ENCODE measurements at places on chromosomes 5 and 9.

- no peak for DNase-seq
These were observed 77.1 kb downstream of the GOLPH3 start for GRCh38 chr5:32096891-32097595.

DNA sequence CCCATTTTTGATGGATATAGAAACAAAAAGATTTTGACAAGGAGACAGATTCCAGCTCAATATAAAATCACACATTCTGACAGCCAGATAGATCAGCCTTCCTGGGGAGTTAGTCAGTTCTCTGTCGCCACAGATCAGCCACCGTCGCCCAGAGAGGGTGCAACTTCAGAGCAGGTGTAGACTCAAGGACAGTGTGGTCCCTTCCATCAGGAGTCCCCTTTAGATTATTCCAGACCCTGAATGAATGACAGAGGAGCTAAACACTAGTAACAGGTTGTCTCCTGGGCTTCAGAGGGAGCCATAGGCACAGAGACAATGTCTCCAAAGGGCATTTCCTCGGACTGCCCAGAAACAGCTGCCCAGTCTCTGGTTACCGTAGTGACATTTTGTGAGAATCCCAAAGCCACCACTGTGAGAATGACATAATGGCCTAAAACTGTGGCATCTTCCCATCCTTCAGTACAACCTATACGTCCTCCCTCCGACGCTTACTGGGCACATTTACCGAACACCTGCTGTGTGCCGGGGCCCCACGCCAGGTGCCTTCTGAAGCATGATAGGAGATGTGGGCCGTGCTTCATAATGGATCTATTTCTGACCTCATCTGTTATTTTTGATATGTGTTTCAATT, 47.4 kb upstream of the SLC2A8 start:
- no peak for DNase-seq

- no peak for DNase-seq
These were observed 1809.2 kb upstream of the ACO1 start for GRCh38 chr9:30575218-30575617.

- peak; percentile 59 for DNase-seq
These were observed 688 bp downstream of the SNX24 start for GRCh38 chr5:122846051-122846550.

- DNase-seq = no peak
These were observed 6.8 kb downstream of the SLC24A2 start for GRCh38 chr9:19782005-19782404.

DNA sequence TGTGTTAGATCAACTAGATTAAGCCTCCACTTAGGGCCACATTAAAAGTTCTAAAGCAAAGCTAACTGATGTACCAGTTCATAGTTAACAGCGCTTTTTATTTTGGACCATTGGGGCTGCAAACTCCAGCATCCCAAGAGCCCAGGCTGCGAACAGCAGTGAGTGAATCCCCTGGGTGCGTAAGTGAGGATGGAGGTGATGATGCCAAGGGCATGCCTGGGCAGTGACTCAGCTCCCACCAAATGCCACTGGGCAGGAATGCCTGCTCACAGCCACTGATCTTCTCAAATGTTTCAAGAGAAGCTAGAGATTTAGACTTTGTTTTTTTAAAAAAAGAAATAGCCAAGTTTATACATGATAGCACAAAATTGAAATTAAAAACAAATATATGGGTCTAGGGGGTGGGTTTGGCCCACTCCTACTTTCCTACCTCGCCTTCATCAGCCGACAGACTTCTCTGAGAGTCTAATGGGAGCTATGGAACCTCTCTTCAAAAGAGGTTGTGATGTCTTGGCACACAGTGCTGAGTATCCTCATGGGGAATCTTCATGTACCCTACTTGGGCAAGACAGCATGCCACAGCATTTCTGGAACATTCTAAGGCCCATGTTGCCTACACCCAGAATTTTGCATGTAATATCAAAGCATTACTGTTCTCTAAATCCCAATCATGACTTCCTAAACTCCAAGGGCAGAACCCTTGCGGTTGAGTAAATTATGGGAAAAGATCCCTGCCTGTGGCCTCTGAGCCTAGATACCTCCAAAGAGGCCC, 398.1 kb downstream of the EBF1 start:
- no peak for DNase-seq

- no peak for DNase-seq
These were observed 155.0 kb upstream of the PRDM9 start for GRCh38 chr5:23352446-23352845.
